ENCODE measurements at places on chromosomes 3 and 15. TPM values are rescaled to one million over a fixed set of nuclear protein-coding genes. Genes with fewer than 3 reads are reported as not detected.

- no peak for DNase-seq
Observed at GRCh38 chr3:181578743-181579142, 133.0 kb upstream of the SOX2 start.

The C3orf52 gene
- total RNA-seq, result 3.2 TPM

DNA sequence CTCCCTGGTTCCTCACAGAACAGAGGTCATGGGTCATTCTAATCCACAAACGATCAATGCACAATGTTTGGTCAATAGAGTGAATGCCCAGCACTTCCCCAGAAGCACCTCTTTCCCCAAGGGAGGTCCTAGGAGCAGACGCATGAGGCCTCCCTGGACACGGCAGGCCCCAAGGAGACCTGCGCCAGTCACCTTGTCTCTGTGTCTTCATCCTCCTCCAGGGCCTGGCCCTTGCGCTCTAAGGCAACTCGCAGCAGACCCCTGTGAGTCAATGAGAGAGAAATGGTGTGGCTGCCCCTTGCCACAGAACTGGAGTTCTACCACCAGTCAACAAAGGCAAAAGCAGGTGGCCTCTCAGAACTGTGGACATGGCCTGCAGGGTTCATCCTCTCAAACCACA is 18.1 kb downstream of the ALS2CL start:
- no peak for DNase-seq

DNA sequence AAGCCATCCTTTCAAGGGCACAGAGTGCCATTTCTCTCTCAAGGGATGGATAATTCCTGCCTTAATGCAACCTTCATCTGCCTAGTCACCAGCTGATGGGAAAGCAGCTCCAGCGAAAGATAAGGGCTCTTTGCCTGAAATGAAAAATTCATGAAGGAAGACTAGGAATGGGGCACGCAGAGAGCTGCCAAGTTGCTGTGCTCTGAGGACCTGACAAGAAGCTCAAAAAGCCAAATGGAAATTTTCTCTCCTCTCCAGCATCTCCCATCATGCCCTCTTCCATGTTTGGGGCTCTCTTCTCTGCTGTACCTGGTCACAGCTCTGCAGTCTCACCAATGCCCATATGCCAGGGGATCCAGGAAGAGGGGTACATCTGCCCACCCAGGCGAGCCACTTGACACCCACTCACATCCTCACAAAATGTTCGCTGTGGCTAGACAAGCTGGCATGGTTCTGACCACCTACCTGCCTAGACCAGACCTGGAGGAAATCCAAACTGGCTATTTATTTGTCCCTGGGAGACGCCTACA is 29.3 kb upstream of the ABHD2 start:
- no peak for DNase-seq

DNA sequence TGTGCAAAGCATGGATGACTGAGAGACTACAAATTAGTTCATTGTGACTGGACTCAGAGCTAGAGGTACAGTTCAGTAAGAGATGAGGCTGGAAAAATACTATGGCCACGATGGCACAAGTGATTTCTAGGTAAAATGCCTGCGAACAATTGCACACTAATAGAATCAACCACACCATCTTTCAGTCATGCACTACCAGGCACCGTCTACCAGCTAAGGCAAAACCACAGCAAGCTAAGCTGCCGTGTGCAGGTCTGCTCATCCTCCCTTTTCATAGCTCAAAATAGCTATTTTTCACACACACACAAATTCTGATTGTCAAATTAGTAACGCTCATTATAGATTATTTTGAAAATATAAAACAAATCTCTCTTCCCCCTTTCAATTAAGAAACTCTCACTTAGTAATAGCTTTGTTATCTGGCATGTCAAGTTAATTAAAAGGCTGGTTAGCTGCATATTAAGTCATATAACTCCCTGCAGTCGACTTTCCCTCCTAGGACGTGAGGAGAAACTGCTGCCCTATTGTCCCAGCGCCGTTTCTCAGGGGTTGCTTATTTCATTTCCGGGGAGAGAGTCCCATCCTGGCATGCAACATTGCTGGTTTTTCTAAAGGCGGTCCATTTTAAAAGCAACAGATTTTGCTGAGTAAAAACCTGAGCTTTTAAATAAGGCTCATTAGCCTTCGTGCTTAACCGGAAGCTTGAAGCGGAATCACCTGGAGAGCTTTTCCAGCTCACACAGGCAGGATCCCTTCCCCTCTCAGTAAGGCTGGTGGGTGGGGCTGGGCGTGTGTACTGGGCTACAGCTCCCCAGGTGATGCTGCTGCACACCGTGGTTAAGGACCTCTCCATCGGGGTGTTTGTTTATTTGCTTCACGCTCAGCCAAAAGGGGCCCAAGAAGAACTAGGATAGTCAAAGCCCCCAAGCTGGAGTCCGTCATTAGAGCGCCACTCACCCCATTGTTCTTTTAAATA is 16.9 kb upstream of the MEX3B start:
- no peak for DNase-seq

DNA sequence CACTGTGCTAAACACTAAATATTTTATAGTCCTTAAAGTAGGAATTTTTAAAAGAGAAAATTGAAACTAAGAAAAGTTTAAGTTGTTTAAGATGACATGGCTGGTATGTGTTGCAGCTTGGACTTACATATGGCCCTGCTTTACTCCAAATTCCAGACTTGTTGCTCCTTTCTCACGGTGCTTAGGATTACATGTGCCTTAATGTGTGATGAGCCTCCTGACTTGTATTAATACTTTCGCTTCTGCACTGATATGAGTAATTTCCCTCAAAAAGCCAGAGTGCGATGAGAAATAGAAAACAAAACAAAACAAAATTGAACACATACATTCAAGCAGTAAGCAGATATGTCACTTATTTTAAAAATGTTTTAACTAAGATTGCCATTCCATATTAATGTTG is 250.2 kb downstream of the VGLL3 start:
- no peak for DNase-seq

- no peak for DNase-seq
Observed at GRCh38 chr3:129317848-129318247, 39.2 kb downstream of the HMCES start.

The TUSC7 gene
- total RNA-seq, result not detected

All from activated T-cell treated with anti-CD3 and anti-CD28 coated beads, Interleukin-2, amount 50 U/mL, for 72 hours (primary cell).